Suppressor macrophage (primary cell): ENCODE measurements at places on chromosomes 16 and 17.

- DNase-seq = no peak
Observed at GRCh38 chr16:75502916-75503605, 7.8 kb upstream of the CHST6 start.

DNA sequence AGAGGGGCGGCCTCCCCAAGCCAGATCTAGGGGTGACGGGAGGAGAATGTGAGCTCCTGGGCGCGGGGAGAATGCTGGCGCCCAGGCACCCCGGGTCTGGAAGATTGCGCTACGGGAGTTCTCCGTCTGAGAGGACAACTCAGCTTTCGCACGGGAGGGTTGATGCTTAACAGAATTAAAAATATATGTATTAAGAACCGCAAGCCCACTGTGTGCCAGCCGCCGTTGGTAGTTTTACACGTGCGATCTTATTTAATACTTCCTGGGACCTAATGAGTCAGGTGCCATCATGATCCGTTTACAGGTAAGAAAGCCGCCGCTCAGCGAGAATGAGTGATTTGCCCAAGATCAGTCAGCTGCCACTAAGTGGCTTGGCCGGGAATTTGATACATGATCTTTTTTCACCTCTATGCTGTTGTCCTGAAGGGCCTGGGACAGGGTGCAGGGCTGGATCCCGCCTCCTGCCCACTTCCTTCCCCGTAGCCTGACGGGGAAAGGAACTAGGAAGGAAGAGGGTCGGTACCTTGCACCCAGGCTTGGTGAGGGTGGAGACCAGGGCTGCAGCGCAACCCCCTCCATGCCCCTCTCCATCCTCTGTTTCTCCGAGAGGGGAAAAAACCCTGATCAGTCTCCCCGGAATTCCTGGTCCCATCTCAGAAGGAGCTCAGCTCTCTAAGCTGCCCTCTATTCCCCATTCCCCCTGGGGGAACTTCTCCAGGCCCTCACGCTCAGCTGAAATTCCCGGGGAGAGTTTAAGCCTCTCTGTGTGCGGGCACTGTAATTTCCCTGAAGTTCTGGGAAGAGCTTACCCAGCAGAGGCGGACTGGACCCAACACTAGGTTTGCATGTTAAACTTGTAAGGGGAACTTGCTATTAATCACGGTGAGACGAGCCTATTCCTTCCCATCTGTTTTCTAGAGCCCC is 983 bp downstream of the VAT1L start:
- no peak for DNase-seq

DNA sequence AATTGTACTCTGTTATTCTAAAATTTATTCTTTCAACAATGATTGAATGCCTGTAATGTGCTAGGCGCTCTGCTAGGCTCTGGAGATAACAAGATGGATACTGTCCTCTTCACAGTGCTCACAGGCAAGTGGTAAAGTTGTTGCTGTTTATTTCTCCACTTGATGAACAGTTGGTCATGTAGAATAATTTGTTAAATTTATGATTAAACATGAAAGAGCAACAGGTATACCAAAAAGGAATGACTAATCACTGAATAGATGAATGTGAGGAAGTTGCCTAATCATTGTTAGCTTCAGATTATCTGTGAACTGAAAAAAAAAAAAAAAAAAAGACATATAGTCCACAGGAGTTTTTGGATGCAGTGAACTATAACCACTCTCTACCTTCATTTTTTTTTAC is 62.3 kb downstream of the NFATC3 start:
- no peak for DNase-seq

- no peak for DNase-seq
Observed at GRCh38 chr16:27994686-27995085, 68.8 kb downstream of the GSG1L start.
